ENCODE measurements at places on chromosomes 6 and 20.
A peak's percentile ranks its signal among the peaks of the same experiment; 100 is the strongest.

DNA sequence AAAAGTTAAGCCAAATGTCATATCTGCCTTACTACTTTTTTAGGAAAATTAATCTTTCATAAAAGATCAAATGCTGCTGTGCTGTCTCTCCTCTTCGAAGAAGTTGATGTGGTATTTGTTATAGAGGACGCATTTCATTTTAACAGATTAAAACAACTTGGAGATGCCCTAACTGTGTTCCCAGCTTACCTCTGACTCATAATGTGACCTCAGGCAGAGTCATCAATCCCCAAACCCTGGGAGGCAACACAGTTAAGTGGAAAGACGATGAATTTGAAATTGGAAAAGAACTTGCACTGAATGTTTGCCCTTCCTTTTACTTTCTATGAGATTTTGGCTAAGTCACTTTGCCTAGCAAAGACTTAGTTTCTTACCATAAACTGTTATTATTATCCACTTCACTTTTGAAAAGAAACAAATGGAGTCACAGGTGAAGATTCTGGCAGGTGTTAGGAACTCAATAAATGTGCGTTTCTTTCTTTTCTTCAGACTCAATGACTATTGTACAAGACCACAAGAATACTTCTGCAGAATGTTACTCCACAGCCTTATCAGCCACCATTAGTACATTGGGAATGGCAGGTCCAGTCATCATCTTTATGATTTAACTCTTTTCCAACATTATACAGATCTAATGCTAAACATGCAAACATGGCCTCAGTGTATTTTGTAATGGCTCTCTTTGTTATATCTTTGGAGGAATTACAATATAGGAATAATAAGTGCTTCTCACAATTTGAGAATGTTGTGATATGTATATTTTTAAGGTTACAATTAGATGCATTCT lies 102.6 kb downstream of the COL21A1 start:
- DNase-seq = no peak

GRCh38 chr6:38445925-38446324 lies 193.8 kb downstream of the BTBD9 start:
- DNase-seq = no peak

DNA sequence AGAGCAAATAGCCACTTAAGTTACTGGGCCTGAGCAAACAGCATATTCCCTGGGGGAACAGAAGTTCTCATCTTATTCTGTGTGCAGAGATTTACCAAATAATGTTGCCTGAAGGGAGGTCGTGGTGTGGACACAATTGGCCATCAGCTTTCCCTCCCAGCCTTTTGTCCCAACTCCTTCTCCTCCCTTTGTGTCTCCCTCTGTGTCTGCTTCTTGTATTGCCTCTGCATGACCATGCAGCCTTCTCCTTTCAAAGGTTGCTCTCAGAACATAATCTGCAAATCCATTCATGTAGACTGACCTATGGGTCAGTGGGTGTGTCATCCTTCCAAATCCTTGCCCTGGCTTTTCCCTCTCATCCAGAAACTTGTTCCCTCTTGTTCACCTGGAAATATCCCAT lies 150.3 kb upstream of the INSM1 start:
- no peak for DNase-seq

DNA sequence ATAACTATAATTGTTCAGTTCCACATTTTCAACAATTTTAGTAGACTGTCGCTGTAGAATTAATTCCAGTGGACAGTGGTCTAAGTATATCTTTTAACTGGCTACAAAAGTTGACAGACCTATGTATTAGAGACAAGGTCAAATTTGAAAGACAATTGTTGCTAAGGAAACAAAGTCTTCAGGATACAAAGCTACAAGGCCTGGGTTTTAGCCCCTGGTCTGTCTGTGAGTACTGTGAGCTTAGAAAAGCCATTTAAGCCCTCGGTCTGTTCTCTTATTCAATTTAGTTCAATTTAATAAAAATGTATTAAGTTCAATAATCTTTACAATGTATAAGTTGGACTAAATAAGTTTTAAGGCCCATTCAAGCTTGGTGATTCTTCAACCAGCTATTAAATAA lies 352.5 kb downstream of the HDGFL1 start:
- DNase-seq = no peak

DNA sequence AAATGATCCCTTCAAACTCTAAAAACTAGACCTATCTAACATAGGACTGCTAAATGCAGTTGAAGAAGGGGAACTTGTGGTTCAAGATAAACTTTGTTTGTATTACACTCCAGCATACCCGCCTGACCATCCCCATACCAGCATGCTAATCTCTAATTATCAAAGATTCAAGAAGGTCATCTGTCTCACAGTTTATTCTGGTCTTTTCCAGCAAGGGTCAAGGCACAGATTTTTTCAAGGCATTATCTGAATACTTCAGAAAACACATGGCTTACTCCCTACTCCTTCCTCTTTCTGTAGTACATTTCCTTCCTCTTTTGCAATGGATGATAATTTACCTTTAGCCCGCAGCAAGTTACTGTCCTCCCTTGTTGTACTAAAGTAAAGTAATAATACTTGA lies 174.1 kb downstream of the PKHD1 start:
- DNase-seq = no peak

DNA sequence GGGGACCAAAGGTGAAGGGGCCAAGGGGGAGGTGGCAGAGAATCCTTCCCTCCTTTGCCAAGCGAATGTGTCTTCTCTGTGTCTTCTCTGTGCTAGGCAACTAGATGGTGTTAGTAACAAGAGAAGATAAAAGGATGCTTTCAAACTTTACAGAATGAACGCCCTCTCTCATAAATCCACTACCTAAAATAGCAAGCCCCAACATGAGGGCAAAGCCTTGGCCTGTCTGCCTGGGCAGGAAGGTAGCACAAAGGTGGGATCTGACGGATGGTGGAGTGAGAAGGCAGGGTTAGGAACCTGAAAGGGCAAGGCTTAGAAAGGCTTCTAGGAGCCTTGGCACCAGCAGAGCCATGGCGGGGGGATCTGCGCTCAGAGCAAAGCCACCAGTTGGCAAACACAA lies 13.6 kb upstream of the TGM3 start:
- no peak for DNase-seq

GRCh38 chr6:106977246-106977645 lies 2.7 kb upstream of the CD24 start:
- DNase-seq = no peak

DNA sequence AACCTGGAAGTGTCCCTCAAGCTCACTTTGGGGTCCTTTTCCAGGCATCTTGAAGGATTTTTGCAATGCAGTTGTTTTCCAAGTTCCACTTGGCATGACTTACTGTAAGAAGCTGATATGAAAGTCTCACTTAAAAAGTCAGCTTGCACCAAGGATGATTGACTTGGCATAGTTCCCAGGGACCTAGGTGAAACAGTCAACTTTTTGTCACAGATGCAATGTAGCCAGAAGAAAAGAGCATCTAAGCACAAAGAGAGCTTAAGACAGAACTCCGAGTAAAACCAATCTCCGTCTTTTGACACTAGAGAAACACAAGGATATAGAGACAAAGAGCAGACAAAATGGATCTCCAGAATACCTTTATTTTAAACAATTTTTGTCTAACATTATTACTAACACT lies 2.6 kb upstream of the ZSCAN12 start:
- DNase-seq = peak; percentile 11

GRCh38 chr20:62925420-62926228 lies 681 bp downstream of the DIDO1 start:
- DNase-seq = no peak

- peak; percentile 18 for DNase-seq
These were observed 117.5 kb downstream of the FLRT3 start for GRCh38 chr20:14219801-14220461.

DNA sequence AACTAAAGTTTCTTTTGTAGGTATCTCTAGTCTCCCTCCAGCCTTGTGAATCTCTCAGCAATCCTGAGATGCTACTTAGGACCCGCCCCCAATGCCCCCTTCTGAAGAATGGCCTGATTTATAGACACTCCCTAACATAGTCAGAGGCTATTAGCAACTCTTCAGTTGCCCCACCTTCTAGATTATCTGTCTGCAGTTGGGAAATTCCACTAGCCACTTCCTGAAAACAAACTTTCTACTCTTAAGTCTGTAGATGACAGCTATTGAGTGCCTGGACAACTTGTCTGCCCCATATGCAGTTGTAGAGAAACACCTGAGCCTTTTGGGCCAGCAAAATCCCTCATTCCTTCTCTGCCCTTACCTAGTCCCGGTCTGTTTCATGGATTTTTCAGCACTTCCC lies 188.2 kb upstream of the PREP start:
- DNase-seq = no peak

- DNase-seq = peak; percentile 41
These were observed 874.2 kb downstream of the TFAP2A start for GRCh38 chr6:9540534-9541126.

DNA sequence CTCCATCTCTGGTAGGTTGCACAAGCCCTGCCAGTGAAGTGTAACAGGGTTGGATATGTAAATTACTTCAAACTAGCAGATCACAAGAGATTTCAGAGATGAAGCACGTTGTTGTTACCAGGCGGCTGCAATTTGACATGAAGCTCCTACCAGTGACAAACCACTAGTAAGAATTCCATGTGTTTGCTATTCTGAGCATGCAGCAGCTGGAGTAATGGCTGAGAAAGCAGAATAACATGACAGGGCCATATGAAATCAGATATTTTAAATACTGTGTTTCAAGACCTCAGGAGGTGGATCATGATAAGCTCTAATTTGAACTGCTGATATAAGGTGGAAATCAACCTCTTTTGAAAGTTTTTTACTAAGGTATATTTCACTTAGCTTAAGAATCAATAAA lies 11.4 kb downstream of the RIN2 start:
- no peak for DNase-seq

DNA sequence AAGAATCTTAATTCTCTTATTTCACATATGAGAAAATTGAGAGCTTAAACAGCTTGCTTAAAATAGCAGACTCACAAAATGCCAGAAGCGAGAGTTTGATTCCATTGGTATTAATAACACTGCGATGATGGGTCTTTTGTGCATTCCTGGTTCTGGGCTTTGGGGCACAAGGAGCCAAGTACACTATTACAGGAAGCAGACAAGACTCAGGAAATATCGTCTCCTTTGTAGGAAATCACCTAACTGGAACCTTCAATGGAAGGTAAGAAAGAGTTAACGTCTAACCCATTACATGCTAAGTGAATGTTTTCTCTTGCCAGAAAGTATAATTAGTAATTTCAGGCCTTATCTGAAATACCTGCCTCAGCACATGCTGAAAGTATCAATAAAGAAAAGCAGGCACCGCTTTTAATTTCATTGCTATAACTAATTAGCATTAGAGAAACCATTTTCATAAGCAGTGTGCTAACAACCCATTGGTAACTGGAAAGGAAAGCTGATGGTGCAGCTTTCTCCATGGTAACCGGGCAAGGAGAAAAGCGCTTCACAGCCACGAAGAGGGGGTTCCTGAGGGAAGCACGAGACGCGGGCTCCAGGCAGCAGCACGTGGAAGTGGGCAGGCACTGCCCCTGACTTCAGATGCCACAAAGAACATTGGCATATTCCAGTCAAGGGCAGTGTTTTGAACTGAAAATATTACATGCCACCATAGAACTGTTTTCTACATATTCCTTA lies 206.7 kb upstream of the AGPAT4 start:
- DNase-seq = no peak

- no peak for DNase-seq
These were observed 320.1 kb downstream of the ESR1 start for GRCh38 chr6:152127432-152128165.

GRCh38 chr20:50073500-50073899 lies 39.5 kb downstream of the UBE2V1 start:
- no peak for DNase-seq

GRCh38 chr6:109204511-109204910 lies 109.2 kb downstream of the CEP57L1 start:
- no peak for DNase-seq

GRCh38 chr6:5958921-5959320 lies 47.8 kb downstream of the NRN1 start:
- no peak for DNase-seq

DNA sequence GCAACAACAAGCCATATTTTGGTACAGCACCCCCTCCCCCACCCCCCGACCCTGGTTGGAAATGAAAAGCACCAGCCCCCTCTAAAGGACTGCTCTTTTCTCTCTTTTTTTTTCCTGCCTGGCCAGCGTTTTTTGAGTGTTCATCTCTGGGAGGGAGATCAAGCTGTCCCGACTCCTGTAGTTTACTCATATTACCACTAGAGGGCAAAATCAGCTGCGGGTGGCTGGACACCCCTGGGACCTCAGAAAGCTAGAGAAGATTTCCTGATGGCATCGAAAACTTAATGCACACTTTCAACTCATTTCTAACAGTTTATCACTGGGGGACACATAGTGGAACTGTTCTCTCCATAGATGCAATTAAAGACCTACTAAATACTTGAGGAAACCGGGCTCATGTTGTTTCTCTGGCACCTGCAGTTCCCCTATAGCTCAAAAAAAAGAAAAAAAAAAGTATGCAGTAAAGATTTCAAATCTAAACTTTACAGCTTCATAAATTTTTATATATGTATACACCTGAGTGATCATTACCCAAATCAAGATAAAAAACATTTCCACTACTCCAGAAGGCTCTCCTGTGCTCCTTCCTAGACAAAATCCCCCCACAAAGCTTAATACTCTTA lies 24.4 kb downstream of the CNBD2 start:
- peak; percentile 58 for DNase-seq

DNA sequence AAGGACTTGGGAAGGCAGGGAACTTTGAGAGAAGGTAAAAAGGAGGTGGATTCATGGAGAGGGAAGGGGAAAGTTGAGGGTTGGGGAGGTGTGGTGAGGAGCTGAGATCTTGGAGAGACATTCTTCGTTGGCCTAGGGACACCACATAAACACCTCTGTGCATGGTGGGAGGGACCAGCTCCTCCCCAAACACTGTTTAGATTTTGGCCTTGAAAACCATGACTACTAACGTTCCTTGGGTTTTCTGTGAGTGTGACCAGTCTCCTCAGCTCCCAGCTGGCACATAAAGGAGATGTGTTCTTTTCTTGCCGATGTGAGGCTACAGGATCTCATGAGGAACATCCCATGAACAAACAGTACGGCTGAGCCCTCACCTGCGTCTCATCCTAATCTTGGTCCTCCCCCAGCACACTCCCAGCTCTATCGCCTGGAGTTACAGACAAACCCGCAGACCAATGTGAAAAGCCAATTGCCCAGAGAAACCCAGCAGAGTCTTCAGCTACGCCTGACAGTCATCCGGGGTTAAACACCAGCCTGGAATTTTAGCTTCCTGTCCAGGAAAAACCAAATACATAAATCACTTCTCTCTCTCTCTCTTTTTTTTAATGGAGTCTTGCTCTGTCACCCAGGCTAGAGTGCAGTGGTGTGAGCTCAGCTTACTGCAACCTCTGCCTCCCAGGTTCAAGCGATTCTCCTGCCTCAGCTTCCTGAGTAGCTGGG lies 22.0 kb upstream of the DDR1 start:
- no peak for DNase-seq

- DNase-seq = no peak
These were observed 193.2 kb upstream of the VGLL2 start for GRCh38 chr6:117072134-117072533.

DNA sequence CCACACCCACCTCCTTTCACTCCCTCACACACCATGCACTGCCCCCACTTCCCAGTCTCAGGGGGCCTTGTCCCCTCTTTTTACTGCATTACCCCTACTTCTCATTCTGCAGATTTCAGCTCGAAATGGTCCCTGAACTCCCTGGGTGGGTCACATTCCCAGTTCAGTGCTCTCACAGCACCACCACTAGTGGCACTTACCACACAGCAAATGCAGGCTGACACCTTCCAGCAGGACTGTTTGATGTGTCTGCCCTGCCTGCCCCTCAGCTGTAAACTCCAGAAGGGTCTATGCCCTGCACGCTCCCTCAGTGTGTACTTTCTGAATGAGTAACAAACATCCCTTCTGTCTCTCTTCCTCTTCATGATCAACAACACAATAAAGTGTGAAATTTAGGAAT lies 4.0 kb downstream of the DYNLT1 start:
- DNase-seq = no peak

All from Jurkat, Clone E6-1 (cell line).